Psoas muscle (tissue), 8 donors: ENCODE measurements at places on chromosomes 3 and 15. TPM values are rescaled to one million over a fixed set of nuclear protein-coding genes. Genes with fewer than 3 reads are reported as not detected.

DNA sequence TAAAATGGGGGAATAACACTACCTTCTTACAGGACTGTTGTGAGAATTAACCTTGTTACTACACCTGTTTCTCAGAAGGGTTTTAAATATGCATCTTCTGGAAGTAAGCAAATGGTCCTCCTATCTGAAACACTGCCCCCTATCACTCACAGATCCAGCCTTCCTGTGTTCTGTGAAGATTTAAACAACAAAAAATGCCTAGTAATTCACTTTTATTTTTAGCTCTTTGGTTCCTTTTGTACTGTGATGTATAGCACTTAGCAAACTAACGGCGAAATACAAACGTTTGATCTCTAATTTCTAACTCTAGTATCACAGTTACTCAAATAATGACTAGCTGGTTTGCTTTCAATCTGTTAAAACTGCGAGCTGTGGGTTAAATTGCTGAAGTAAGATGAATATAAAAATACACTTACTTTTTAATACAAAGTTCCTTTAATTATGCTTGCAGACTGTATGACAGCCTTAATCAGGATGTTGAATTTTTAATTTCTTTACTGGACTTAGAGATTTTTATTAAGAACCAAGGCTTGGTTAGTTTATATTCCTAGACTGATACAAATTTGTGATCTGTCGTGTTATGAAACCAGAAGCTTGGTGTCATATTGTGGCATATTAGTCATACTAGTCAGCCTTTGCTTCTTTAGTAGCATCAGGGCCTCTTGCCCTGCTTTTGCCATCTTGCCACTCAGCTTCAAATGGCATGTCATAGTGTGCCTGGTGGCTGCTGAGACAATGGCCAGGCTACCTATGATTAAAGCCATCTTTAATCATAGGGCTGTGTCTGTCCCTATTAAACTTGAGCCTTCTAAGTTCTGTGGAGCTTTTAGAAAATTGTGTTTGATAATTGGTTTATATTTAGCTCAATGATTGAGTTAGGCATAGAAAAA lies 9.2 kb downstream of the EIF3J start:
- peaks cover 18% of the 10 kb centered on the region for H3K36me3 ChIP-seq
- peak overlapping the region; percentile 27 for H3K4me3 ChIP-seq
- H3K27me3 ChIP-seq: no peaks in the 10 kb centered on the region
- DNase-seq: no peak
- H3K4me1 ChIP-seq: peaks cover 51% of the 10 kb centered on the region
- H3K27ac ChIP-seq: peak overlapping the region; percentile 80

DNA sequence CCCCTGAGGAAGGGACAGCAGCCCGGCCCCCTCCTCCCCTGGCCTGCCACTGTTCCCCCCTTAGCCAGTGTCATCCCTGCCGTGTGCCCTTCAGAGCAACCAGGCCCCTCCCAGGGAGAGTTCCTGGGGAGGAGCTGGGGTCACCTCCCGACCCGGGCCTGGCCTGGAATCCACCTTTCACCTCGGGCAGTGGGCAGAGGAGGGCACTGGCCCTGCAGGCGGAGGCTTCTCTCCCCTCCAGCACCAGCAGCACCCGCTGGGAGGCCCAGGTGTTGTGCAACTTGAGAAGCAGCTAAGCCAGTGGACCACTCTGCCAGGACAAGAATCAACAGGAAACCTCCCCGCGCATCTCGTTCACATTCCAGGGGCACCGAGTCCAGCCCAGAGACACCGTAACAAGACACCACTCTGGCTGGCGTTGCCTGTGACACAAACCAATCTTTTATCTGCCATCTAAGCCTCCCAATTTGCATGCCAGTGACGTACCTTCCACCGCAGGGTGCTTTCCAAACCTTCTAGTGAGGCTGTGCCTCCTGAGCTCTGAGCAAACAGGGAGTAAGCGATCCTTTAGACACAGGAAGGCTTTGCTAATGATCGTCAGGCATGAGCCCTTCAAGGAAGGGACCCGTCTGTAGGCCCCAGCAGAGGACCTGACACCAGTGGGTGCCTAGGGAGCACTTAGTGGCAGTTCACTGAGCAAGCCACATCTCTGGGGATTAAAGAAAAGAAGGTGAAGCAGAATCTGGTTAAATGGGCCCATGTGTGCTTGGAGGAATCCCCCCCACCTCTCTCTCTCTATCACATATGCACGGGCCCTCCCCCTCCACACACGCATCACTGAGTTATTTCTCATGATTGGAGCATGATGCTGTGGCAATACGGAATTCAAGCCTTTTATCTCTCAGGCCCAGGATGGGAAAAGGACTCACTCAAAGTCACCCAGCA lies 98.9 kb upstream of the TLE3 start:
- H3K27me3 ChIP-seq: no peaks in the 10 kb centered on the region
- H3K27ac ChIP-seq: peak overlapping the region; percentile 93
- peak; percentile 86 for DNase-seq
- H3K4me1 ChIP-seq: peaks cover 42% of the 10 kb centered on the region

GRCh38 chr3:81891055-81891895 lies 129.8 kb upstream of the GBE1 start:
- no peak for DNase-seq
- H3K36me3 ChIP-seq: no peaks in the 10 kb centered on the region
- H3K4me3 ChIP-seq: no peak overlapping the region
- peaks cover 17% of the 10 kb centered on the region for H3K4me1 ChIP-seq
- no peaks in the 10 kb centered on the region for H3K27me3 ChIP-seq

DNA sequence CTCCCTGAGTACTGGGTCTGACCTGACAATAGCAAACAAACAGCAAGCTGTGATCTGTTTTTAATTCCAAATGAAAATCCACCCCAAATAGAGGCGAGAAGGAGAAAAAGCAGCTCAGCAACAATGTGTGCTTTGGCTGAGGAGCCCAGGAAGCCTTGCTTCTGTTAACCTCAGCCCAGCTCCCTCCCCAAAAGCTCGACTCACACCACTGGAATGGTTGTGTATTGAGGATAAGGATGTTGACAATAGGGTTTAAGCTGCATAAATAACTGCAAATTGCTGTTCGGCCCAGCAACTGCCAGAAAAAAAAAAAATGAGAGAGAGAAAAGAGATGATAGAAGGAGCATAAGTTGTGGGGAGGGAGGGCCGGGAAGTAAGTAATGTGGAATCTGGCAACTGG lies 104.0 kb upstream of the TBC1D5 start:
- no peak overlapping the region for H3K27ac ChIP-seq
- no peak for DNase-seq
- H3K4me3 ChIP-seq: no peak overlapping the region
- H3K36me3 ChIP-seq: no peaks in the 10 kb centered on the region
- no peaks in the 10 kb centered on the region for H3K27me3 ChIP-seq
- H3K4me1 ChIP-seq: no peaks in the 10 kb centered on the region

- no peak for DNase-seq
- no peak overlapping the region for H3K4me3 ChIP-seq
- no peaks in the 10 kb centered on the region for H3K4me1 ChIP-seq
- no peak overlapping the region for H3K27ac ChIP-seq
- H3K36me3 ChIP-seq: no peaks in the 10 kb centered on the region
Observed at GRCh38 chr15:72690938-72691337, 4.9 kb downstream of the BBS4 start.

DNA sequence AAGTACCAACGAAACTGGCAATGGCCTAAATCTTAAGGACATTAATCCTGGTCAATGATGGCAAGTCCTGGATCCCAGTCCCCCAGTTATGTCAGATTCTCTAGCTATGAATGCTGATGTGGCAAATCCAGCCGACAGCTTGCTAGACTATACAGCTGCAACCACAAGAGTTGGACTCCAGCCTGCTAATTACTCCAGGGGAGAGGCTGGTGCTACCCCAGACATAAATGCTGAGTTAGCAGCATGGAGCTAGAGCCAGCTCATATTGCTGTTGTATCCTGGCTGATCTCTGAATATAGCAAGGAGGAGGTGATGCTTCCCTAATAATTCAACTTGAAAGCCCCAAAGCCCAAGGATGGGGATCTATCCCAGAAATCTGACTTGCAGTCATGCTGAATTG lies 207.1 kb downstream of the LRRN1 start:
- no peaks in the 10 kb centered on the region for H3K27me3 ChIP-seq
- no peak for DNase-seq
- H3K4me3 ChIP-seq: no peak overlapping the region
- H3K27ac ChIP-seq: no peak overlapping the region
- H3K4me1 ChIP-seq: no peaks in the 10 kb centered on the region

Gene P2RY14
- total RNA-seq: 1.8 TPM

Gene RUVBL1
- 21.0 TPM for total RNA-seq

- no peaks in the 10 kb centered on the region for H3K36me3 ChIP-seq
- H3K27me3 ChIP-seq: no peaks in the 10 kb centered on the region
- H3K27ac ChIP-seq: no peak overlapping the region
- H3K4me1 ChIP-seq: peaks cover 15% of the 10 kb centered on the region
- DNase-seq: no peak
Observed at GRCh38 chr3:44996556-44996969, 20.5 kb downstream of the EXOSC7 start.

DNA sequence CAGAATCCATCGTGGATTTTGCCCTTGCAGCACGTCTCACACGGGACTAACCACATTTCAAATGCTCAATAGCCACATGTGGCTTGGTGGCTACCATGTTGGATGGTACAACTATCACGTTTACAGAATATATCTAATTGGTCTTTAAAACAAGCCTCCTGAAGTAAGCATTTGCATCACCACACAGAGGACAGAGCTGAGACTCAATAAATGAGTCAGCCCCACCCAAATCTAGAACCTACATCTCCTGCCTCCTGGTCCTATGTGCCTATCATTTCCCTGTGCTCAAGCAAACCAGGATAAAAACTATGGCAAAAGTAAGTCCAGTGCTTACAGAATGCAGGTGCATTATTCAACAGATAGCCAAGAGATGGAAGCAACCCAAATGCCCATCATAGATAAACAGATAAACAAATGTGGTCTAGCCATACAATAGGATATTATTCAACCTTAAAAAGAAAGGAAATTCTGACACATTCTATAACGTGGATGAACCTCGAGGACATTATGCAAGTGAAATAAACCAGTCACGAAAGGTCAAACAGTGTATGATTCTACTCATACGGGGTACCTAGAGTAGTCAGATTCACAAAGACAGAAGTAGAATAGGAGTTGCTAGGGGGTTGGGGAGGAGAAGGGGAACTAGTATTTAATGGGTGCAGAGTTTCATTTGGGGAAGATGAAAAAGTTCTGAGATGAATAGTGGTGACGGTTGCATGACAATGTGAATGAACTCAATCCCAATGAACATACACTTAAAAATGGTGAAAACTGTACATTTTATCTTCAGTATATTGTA lies 43.9 kb downstream of the SRGAP3 start:
- no peaks in the 10 kb centered on the region for H3K27me3 ChIP-seq
- H3K4me1 ChIP-seq: peaks cover 4% of the 10 kb centered on the region
- DNase-seq: no peak

GRCh38 chr15:67105065-67105951 lies 39.9 kb downstream of the SMAD3 start:
- no peak overlapping the region for H3K4me3 ChIP-seq
- DNase-seq: peak; percentile 71
- no peaks in the 10 kb centered on the region for H3K36me3 ChIP-seq
- no peaks in the 10 kb centered on the region for H3K27me3 ChIP-seq
- H3K4me1 ChIP-seq: peaks cover 96% of the 10 kb centered on the region

DNA sequence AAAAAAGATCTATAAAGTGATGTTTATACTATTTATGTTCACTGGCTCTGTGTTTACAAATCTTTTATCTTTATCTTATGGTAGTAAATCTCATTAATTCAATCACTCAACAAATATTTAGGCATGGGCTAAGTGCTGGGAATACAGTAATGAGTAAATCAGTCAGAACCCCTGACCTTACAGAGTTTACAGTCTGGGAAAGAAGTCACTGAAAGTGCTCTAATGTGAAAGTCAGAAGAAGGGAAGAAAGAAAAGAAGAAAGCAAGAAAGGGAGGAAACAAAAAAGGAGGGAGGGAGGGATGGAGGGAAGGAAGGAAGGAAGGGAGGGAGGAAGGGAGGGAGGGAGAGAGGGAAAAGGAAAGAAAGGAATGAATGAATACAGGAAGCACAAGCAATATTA lies 96.8 kb upstream of the SOX2 start:
- peaks cover 5% of the 10 kb centered on the region for H3K4me1 ChIP-seq
- H3K4me3 ChIP-seq: no peak overlapping the region
- H3K36me3 ChIP-seq: no peaks in the 10 kb centered on the region
- no peak overlapping the region for H3K27ac ChIP-seq
- H3K27me3 ChIP-seq: no peaks in the 10 kb centered on the region

GRCh38 chr15:101320501-101321052 lies 25.5 kb upstream of the SNRPA1 start:
- no peak overlapping the region for H3K4me3 ChIP-seq
- H3K4me1 ChIP-seq: no peaks in the 10 kb centered on the region
- DNase-seq: peak; percentile 39

Gene PLIN1
- 6.3 TPM for total RNA-seq

- H3K4me3 ChIP-seq: peak overlapping the region; percentile 32
- H3K4me1 ChIP-seq: peaks cover 10% of the 10 kb centered on the region
- DNase-seq: peak; percentile 88
- peak overlapping the region; percentile 84 for H3K27ac ChIP-seq
- no peaks in the 10 kb centered on the region for H3K36me3 ChIP-seq
- H3K27me3 ChIP-seq: no peaks in the 10 kb centered on the region
Observed at GRCh38 chr15:86624261-86625036, 544.8 kb downstream of the AGBL1 start.

Gene HYAL2
- total RNA-seq: 42.8 TPM

DNA sequence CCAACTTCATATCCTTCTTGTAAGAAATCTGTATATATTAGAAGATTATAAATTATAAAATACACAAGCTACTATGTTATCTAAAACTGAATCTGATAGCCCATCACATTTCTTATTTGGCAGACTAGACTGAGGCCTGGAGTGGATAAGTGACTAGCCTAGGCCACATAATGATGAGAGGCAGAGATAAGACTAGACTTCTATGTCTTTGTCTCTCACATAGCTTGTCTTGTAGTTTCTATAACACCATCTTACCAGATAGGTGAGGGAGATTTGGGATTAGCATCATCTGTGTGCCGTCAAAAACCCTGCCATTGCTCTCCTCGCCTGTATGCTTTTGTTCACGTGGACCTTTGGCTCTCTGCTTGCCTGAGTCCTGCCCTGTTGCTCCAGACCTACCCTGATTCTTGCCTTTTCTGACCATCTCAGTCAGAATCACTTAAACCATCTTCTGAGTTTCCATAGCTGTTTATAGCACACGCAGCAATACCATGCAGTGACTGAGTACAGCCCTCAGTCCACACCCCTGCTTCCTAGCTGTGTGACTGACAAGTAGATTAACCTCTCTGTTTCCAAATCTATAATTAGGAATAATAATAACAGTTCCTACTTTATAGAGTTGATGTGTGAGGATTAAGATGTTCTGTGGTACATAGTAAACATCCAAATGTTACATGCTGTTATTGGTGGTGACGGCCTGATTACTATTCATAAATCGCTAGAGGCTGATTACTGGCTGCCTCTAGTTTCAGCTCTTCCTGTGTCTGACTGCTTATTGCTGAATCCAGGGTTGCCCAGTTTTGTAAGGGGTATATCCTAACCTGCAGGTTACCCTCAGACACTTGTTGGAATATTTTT lies 49.7 kb downstream of the PDE8A start:
- H3K4me3 ChIP-seq: no peak overlapping the region
- H3K27ac ChIP-seq: no peak overlapping the region
- H3K4me1 ChIP-seq: peaks cover 34% of the 10 kb centered on the region
- H3K36me3 ChIP-seq: no peaks in the 10 kb centered on the region
- no peak for DNase-seq

Gene UCN2
- not detected for total RNA-seq
